Cardiac septum (tissue), 1 donor: ENCODE measurements at places on chromosomes 2 and 18.

DNA sequence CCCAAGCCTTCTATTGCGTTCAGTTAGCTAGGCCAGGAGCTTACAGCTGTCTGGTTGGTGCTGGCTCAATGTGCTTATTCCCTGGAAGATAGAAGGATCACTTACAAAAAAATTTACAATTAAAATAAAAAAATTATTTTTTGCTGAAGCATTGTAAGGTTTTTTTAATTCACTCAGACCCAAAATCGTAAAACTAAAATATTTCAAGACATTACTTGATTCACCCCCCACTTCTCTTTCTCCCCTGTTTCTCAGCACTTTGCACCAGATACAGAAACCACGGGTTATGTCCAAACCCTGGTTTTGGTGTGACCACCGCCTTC lies 911 bp upstream of the PTPRM start:
- DNase-seq: no peak

DNA sequence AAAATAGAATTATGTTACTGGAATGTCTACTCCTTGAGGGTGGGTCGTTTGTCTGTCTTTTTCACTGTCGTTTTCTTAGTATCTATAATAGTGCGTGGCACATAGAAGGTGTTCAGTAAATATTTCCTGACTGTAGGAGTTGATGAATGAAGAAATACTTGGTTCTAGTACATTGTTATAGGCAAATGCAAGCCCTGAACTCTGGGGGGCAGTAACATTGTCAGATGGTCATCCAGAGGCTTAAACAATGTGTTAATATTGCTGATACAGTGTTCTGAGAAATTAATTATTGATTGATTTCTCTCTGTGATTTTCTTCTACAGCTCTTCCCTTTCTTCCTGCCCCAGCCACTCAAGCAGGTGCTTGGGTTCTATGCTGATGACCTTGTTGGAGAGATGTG lies 24.4 kb upstream of the THOC1 start:
- DNase-seq: no peak

DNA sequence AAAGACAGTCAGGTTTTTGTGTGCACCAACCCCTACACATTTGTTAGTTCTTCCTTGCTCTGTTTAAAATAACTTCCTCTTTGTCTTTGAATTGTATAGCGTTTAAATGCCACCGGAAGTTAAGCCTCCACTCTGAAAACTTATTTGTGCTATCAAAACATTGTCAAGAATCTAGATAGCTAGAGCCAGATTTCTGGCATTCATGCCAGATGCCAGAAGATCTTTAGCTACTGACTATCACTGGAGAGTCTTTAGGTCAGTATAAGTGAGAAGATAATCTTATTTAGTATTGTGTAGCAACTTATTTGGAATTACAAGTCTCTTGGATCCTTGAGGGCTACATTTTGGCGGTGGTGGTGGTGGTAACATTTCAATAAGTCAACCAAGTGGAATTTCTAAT lies 63.4 kb upstream of the ADAM23 start:
- DNase-seq: no peak

GRCh38 chr18:32201948-32202672 lies 12.3 kb downstream of the MEP1B start:
- DNase-seq: no peak

- DNase-seq: peak; percentile 80
Measured at GRCh38 chr2:119283873-119284331, 60.3 kb downstream of the STEAP3 start.

DNA sequence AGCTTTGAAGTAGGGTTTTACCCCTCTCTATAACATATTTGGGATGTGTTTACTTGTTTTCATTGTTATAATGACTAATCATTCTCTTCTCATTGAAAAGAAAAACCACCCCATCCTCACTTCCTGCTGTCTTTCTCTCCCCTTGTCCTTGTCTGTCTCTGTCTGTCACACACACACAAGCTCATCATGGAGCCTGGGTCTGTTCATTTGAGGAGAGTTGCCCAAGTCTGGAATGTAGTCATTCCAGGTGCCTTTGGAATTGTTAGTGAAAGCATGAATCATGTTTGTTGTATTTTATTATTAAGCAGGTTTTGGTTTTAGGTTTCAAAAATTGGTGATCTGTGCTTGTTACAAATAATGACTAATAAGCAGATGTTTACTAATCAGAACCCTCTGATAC lies 133.5 kb upstream of the IL1R2 start:
- DNase-seq: no peak

DNA sequence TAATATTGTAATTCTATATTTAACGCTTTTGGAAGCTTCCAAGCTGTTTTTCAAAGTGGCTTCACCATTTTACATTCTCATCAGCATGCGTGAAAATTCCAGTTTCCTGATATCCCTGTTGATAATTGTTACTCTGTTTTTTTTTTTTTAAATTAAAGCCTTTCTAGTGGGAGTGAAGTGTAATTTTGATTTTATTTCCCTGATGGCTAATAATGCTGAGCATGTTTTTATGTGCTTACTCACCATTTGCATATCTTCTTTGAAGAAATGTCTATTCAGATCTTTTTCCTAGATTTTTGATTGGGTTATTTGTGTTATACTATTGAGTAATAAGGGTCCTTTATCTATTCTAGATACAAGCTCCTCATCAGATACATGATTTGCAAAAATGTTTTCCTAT lies 382.8 kb upstream of the HS6ST1 start:
- no peak for DNase-seq

GRCh38 chr18:21458310-21458709 lies 142.2 kb downstream of the ESCO1 start:
- no peak for DNase-seq

GRCh38 chr2:42812899-42813479 lies 20.6 kb upstream of the HAAO start:
- no peak for DNase-seq

DNA sequence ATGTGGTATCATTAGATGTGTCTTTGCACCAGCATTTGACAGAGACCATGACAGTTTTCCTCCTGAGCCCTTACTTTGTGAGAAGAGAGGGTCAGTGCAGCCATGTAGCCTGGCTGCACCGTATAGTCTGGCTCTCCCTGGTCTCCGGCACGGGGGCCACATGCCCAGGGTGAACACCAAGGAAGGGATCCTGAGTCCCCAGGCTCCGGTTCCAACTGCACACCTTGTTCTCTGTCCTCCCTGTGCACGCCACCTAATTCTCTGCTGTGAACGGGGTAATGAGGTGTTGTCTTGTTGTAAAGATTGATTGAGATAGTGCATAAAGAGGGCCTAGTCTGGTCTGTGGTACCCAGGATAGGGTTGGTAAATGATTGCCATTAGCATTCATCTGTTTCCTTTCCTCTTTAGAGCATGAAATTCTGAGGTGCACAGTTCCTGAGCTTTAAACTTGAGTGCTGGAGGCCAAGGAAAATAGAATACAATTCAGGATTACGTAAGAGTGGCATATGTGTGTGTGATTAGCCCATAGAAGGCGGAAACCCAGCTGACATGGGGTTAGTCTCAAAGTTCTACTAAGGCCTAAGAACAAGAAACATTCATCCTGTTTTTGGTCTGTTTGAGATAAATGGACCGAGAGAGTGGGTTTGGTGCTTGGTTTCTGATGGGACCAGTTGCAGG lies 55.5 kb downstream of the NCK2 start:
- no peak for DNase-seq

GRCh38 chr2:179592167-179592936 lies 269.1 kb downstream of the ZNF385B start:
- DNase-seq: no peak

DNA sequence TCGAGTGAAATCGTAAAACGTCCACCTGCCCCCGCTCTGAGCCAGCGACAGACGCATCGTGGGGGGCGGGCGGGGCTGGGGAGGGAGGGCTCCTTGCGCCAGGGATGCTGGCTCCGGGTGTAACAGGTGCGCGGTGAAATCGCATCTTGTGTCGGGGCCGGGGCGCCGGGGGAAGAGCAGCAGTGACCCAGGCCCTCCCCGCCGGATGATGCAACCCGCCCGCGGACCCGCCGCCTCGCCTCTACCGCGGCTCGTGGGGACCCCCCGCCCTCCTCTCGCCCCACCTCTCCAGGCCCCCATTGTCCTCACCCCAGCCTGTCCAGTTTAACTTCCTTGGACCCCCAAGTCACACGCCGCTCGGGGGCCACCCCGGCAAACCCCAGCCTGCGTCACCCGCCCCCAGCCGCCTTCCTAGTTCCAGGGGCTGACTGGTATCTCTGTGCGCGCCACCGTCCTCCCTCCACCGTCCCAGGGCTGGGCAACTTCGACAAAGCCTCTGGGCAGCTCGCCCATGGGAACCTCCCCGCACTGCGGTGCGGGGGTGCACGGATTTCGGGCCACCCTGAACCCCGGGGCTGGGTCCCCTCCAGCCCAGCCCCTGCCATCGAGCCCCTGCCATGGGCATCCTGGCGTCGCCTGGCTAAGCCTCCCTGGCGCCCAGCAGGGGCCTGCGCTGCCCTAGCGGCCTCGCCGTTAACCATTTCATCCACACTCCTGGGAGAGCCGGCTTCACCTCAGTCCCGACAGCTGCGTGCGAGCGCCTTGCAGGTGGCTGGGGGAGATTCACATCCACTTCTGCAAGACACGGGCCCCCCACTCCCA lies 799 bp upstream of the KIF1A start:
- DNase-seq: no peak

GRCh38 chr2:3483227-3483985 lies 35.9 kb downstream of the ADI1 start:
- no peak for DNase-seq

GRCh38 chr2:202632682-202633290 lies 2.0 kb upstream of the FAM117B start:
- DNase-seq: no peak

GRCh38 chr18:70292628-70293027 lies 3.8 kb downstream of the SOCS6 start:
- no peak for DNase-seq
